ELF-1 (cell line): ENCODE measurements at places on chromosomes 5 and 9.
A peak's percentile ranks its signal among the peaks of the same experiment; 100 is the strongest.

- peak; percentile 70 for DNase-seq
These were observed 5.2 kb upstream of the BARX1 start for GRCh38 chr9:93960221-93960970.

DNA sequence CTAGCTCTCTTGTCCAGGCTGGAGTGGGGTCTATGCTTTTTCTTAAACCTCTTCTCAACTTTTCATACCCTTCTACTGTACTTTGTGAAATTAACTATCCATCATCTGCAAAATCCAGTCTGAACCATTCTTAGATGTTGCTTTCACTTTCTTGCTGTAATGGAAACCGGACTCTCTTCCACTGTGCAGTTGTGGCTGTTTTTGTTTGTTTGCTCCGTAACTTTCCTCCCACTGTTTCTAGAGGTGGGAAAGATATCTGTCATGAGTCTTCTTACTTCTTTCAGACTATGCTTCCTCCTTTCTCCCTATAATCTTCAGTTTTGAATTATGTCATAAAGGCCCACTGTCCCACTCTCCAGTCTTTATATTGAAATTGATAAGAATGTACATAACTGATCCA, 6.5 kb downstream of the TNPO1 start:
- no peak for DNase-seq

GRCh38 chr5:174418809-174419539, 305.4 kb upstream of the MSX2 start:
- peak; percentile 81 for DNase-seq

- no peak for DNase-seq
These were observed 65.4 kb upstream of the C9orf72 start for GRCh38 chr9:27638716-27639115.
